ENCODE measurements at places on chromosomes 12 and 14.
A peak's percentile ranks its signal among the peaks of the same experiment; 100 is the strongest.

GRCh38 chr12:131333621-131334440 lies 377.1 kb upstream of the SFSWAP start:
- DNase-seq: peak; percentile 8

DNA sequence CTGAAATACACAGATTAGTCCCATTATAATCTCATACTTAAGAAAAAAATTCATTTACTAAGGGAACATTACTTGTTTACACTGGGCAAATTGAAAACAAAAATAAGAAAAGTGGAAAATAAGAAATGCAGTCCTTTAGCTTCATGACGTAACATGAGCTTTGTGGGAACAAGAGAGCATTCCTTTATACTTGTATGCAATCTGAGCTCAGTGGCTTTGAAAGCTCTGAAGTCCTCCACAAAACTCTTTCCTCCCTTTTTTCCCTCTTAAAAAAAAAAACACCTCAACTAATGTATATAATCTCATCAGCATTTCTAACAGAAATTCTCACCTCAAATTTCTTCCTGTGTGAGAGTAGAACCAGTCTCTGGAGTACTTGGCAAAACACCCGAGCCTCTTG lies 76.9 kb upstream of the OTX2 start:
- DNase-seq: no peak

DNA sequence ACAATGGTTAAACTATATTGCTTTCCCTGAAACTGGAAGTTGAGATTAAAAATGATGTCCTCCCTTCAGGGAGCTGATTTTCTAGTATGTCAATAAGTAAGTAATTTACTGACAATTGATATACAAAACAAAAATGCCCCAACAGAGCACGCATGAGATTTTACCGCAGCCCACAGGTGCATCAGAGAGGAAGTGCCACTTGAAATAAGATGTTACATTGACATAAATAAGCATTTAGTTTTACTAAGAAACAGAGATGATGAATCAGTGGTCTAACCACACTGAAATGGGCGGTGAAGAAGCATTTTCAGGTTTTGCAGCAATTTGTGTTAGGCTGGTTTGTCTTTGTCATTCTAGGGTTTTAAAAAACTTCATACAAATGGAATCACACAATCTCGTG lies 8.8 kb upstream of the CLECL1 start:
- DNase-seq: peak; percentile 67

- no peak for DNase-seq
Measured at GRCh38 chr12:22467190-22467589, 77.2 kb downstream of the C2CD5 start.

GRCh38 chr14:64147126-64147790 lies 146.9 kb downstream of the ESR2 start:
- no peak for DNase-seq

- DNase-seq: no peak
Measured at GRCh38 chr12:125129179-125129571, 63.9 kb downstream of the AACS start.

- no peak for DNase-seq
Measured at GRCh38 chr12:45112306-45112705, 61.4 kb upstream of the DBX2 start.

GRCh38 chr14:61460718-61461611 lies 139.6 kb downstream of the PRKCH start:
- peak; percentile 61 for DNase-seq

DNA sequence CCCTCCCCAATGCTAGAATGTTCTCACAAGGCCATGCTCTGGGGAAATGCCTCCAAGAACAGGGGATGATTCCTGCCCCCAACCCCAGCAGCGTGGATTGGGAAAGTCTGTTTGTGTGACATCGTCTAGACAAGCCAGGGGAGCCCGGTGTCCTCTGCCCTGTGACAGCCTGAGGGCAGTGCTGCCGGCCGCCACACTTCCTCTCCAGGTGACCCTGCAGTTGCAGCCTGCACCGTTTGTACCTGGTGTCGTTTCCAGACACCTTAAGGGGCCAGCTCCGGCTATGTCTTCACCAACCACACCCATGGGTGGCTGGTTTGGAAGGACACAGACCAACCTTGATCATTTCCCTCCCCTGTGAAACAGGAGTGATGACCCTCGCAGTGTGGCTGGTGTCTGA lies 372.6 kb downstream of the BCL11B start:
- DNase-seq: no peak

GRCh38 chr12:38289396-38289795 lies 27.2 kb upstream of the ALG10B start:
- no peak for DNase-seq

GRCh38 chr14:105473677-105474482 lies 741 bp upstream of the CRIP2 start:
- DNase-seq: peak; percentile 77

DNA sequence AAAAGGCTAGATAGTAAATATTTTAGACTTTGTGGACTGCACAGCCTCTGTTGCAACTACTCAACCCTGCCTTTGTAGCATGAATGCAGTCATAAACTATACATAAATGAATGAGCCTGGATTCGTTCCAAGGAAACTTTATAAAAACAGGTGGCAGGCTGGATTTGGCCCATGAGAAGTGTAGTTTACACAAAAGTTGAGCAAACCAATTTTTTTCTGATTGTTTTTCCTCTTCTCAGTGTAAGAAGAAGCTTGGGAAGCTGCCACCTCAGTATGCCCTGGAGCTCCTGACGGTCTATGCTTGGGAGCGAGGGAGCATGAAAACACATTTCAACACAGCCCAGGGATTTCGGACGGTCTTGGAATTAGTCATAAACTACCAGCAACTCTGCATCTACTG lies 9.5 kb downstream of the OAS1 start:
- DNase-seq: no peak

DNA sequence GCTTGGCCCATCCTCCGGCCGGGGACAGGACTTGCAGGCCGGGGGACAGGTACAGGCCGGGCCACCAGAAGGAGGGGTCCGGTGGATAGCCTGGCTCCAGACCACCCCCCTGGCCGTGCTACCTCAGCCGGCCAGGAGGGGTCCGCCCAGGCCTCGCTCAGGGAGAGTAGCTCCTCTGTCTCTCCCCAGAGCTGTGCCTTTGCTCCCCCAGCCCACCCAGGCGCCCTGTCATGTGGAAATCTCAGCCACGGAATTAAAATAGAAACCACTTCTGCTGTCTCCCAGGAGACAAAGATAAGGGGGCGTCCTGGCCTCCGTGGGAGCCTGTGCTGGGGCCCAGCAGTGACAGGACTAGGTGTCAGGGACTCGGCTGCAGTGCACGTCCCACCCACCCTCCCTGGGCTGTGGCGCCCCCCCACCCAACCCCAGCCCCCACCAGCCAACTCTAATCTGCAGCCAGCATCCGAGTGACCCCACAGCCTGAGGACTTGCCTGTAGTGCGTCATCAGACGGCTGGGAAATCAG lies 3.3 kb upstream of the CRIP2 start:
- DNase-seq: no peak

DNA sequence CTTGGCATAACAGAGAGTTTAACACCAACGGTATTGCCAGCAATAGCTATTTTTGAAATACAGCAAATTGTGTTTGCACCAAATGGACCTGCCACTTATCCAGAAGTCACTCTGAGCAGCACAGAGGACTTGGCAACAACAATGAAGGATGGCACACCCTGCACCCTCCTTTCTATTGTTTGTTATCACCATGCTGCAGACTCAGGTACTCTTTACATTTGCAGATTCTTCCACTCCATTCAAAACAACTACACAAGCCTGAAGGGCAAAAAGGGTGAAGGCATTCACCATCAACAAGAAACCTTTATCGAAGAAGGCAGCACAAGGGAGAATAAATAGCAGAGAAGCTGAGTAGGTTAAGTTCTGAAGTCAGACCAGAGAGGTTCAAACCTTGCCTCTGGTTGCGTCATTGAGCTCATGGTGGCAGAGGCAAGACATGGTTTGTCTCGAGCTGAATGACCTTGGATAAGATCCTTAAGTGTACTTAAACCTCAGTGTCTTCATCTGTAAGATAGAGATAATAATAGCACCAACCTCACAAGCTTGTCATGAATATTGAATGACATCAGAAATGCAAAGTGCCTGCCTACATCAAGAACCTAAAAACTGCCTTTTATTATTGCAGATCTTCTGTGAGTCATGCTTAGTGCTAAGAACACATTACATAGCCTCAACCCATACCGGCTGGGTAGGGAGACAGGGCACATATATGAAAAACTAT lies 1.4 kb upstream of the ACSM4 start:
- DNase-seq: no peak

DNA sequence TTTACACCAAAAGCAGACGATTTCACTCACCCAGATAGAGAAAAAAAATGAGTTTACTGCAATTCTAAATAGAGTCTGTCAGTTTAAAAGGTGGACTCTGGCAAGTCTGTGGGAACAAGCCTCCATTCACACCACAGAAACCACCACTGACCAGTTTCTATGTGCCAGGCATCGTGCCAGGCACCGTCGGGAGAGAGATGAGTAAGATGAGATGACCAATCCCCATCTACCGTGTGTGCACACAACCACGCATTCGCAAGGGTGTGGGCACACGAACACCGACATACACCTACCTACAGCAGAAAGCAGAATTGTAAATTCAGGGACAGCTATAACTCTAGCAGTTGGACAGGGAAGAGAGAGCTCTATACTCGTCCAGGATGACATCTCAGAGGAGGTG lies 58.3 kb downstream of the PRIMA1 start:
- no peak for DNase-seq
